OCI-LY7 (cell line): ENCODE measurements at places on chromosomes 2 and 18. TPM values are rescaled to one million over a fixed set of nuclear protein-coding genes. Genes with fewer than 3 reads are reported as not detected.

DNA sequence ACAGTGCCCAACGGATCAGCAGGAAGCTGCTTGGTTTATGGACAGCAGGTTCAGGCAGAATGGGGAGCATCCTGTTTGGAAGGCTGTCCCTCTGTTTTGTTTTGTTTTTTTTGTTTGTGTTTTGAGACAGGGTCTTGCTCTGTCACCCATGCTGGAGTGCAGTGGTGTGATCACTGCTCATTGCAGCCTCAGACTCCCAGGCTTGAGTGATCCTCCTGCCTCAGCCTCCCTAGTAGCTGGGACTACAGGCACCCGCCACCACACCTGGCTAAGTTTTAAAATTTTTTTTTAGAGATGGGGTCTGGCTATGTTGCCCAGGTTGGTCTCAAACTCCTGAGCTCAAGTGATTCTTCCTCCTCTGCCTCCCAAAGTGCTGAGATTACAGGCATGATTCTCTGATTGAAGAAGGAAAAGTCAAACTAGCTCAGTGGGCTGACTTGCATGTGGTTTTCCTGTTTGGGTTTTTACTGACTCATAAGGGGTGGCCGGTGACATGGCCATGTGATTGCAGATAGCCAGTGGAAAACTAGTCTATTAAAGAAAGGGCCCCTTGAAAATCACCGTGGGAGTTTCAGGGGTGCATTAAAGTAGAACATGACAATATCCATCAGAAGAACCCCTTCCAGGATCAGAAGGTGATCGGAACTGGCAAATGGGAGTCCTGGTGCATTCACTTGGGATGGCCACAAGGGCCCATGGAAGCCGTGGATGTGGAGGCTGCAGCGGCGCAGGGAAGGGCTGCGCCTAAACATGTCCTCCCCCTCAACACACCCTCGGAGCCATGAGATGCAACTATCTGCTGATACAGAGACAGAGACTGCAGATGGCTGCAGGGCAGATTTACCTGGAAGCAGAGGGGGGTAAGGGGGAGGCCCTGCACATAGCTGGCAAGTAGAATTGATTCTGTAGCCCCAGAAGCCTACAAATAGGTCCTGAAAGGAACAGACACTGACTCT lies 26.5 kb downstream of the AQP12B start:
- DNase-seq, result no peak

DNA sequence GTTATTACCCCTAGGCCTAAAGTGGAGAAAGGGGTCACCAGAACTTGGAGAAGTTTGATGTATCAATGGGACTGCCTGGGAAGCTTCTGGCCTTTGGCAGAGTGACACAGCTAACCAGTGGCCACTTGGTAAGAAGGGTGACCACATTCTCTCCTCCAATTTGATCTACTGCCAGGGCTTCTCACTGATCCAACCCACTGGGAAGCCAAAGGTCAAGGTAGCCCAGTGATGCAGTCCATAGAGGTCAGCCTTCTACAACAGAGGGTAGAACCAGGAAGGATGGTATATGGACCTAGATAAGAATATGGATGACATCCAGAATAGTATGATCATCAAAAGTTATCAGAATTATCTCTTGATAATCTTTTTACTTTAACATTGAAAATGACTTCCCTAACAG lies 493.6 kb downstream of the NYAP2 start:
- no peak for DNase-seq

- DNase-seq, result peak; percentile 7
These were observed 643 bp downstream of the PLCL1 start for GRCh38 chr2:197804758-197805714.

DNA sequence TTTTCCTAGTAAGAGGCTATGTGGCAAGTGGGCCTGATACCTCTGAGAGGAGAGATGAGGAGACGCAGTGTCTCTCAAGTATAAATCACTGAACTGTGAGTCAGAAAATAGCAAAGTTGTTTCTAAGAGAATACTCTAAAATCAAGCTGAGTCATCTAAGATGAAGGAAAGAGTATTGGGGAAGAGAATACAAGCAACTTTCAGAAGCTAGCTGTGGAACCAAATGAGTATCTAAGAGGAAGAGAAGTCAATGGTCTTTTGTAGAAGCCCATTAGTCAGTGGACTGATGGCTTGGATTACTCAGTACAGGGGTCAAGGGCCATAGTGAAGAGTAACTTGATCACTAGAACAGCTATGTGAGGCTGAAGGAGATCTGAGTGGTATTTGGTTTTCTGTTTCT lies 2.7 kb upstream of the DCC start:
- DNase-seq, result no peak

DNA sequence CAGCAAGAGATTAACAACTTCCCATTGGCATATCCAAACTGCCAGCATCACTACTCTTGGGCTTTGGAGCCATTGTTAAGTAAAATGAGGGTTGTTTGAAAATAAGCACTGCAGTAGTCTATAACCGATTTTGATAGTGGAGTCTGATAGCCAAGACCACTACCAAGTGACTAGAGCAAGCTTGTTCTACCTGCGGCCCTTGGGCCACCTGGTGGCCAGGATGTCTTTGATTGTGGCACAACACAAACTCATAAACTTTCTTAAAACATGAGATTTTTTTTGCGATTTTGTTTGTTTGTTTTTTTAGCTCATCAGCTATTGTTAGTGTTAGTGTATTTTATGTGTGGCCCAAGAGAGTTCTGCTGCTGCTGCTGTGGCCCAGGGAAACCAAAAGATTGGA lies 11.0 kb downstream of the UBE2E3 start:
- no peak for DNase-seq

DNA sequence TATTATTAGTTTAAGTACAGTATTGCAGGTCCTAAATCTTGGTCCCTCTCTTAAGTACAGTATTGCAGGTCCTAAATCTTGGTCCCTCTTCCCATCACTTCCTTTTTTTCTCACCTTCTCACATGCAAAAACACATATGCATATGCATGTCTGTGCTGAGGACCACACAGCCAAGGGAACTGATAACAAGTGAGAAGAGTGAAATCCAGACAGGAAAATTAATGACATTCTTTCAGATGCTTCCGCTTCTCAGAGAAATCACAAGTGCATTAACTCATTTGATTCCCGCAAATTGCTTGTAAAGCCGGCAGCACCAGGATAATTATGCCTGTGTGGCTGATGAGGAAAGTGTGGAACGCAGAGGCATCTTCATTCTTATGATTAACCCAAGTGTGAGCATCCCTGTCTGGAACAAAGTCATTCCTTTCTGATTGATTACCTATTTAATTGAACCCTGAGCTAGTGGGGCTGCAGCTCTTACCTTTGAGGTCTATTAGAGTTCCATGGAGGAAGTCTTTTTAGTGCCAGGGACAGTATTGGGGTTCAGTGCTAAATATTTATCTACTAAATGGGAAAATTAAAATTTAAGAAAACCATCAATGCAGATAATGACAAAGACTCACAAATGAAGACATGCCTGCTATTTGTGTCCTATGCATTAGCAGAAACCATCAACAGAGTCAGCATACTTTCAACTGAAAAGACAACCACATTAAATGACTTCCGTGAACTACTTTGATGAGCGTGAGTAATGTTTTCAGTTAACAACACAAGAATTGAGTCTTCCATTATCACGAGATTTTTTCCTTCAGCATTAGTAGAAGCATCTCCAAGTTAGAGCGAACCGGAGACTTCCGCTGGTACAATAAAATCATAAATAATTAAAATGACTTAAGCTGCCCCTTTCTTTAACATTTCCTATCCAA lies 220.4 kb upstream of the SLC35G4 start:
- no peak for DNase-seq

- DNase-seq, result no peak
These were observed 258.9 kb upstream of the FBXO11 start for GRCh38 chr2:48165070-48165753.

- no peak for DNase-seq
These were observed 19.6 kb upstream of the KIF3C start for GRCh38 chr2:26001743-26002351.

- no peak for DNase-seq
These were observed 145.9 kb downstream of the TNS1 start for GRCh38 chr2:217856871-217857270.

DNA sequence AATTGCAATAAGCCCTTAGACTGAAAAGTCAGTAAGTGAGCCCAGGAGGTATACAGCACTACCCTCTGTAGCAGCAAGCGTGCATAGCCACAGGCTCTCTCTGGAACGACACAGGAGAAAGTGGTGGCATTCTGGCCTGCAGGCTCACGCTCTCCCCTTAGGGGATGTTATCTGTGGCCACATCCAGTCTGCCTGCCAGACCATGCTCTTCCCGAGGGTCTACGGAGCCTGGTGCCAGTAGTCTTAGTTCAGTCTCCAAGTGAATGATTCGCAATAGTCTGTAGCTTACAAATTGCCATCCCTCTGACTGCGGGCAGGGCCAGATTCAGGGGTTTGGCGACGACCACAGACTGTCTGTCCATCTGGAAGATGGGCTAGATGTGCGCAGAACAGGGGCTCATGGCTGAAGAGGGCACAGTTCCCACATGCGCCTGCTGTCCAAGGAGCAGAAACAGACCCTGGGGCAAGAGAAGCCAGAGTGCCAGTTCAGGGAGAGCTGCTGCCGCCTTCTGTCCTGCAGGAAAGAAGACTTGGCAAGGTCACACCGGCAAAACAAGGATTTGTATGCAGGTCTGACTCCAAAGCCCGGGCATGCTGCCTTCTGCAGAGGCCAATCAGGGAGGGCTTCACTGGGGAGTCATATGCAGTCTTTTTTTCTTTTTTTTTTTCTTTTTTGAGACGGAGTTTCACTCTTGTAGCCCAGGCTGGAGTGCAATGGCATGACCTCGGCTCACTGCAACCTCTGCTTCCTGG lies 3.5 kb upstream of the KLF11 start:
- DNase-seq, result no peak

- no peak for DNase-seq
These were observed 85.3 kb downstream of the METTL4 start for GRCh38 chr18:2485983-2486382.

DNA sequence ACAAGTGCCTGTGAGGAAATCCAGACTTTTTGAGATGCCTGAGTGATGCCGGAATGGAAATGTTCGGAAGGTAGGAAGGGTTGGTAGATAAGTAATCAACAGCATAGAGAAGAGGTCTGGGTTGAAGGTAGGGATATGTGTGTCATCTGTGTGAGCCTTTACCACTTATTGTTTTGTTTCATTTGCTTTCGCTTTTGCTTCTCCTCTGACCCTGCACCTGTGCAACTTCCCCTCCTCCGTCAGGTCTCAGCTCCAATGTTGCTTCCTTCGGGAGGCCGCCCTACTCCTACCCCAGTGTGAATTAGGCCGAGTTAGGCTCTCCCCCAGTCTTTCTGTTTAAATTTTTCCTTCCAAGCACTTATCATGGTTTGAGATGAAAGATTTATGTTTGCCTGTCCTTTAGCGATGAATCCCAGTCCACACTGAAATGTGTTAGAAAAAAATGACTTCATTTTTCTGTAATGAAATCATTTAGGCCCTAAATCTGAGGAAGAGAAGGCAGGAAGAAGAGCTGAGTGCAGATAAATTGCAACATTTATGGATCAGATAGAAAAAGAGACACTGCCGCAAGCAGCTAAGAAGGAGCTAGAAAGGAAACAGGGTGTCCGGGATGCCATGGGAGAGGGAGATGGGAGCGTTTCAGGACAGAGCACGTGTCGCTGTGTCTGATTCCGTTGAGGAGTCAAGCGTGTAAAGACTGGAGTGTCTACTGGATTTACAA lies 139.6 kb upstream of the PELI1 start:
- peak; percentile 70 for DNase-seq

- no peak for DNase-seq
These were observed 30.8 kb downstream of the ZNF892 start for GRCh38 chr2:95238131-95238530.

GRCh38 chr18:36451454-36452251 lies 154.1 kb downstream of the FHOD3 start:
- DNase-seq, result no peak

- no peak for DNase-seq
These were observed 5.9 kb downstream of the SCYGR3 start for GRCh38 chr2:227608561-227609338.

- no peak for DNase-seq
These were observed 130.7 kb downstream of the WDSUB1 start for GRCh38 chr2:159155791-159156190.

DNA sequence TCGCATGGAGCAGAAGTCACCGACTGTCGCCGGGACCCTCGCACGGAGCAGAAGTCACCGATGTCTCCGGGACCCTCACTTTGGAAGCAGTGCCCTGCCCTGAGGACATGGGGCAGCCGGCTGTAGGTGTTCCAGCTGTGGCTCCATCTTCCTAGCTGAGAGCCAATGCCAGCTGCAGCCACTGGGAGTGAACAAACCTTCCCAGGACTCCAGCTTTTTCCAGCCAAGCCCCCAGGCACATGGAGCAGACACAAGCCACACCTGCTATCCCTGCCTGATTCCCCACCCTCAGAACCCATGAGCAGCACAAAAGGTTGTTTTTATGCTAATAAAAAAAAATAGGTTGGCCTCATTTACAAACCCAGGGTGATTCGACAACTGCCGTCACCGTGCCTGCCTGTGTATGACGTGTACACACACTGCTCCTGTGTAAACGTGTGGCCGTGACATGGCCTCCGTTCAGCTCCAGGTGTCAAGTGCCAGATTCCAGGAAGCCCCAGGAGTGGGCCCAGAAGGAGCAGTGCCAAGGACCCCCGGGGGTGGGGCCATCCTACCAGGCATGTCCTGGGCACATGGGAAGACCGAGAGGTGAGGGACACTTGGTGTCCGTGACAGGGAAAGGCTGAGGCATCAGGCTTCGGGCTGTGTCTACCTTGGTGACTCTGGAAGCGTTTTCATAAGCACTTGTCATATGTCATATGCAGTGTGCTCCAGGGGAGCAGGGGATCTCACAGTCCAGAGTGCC lies 91.5 kb downstream of the EIPR1 start:
- DNase-seq, result no peak

- peak; percentile 80 for DNase-seq
These were observed 125.4 kb downstream of the SPTBN1 start for GRCh38 chr2:54581326-54582039.

DNA sequence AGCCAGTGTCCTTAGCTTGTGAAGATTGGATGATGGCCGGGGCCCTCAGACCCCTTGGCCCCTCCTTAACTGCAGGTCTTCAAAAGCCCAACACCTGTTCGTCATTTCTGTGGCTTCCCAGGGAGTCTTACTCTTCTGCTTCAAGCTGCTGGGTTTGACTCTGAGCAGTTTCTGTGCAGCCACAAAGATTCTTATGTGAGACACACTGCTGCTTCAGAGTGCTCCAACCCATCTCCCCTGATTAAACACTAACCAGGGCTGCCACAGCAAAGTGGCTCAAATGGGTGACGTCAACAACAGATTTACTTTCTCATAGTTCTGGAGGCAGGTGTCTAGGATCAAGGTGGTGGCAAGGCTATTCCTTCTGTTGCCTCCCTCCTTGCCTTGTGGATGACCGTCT lies 40.8 kb downstream of the TSN start:
- DNase-seq, result no peak

The FAM117B gene
- 18.4 and 19.6 TPM in 2 replicates for total RNA-seq

The FAM110C gene
- not detected in 2 replicates for total RNA-seq

The ARHGAP15 gene
- 72.1 and 84.1 TPM in 2 replicates for total RNA-seq

The GPBAR1 gene
- total RNA-seq, result 0.40 and 0.44 TPM in 2 replicates

The ICOS gene
- not detected in 2 replicates for total RNA-seq

The LBX2 gene
- total RNA-seq, result not detected in 2 replicates

The C1GALT1C1L gene
- total RNA-seq, result not detected in 2 replicates

The PTPRN gene
- not detected in 2 replicates for total RNA-seq

The RNF25 gene
- 24.0 and 25.7 TPM in 2 replicates for total RNA-seq

The CRYGD gene
- not detected in 2 replicates for total RNA-seq

The CFAP210 gene
- total RNA-seq, result not detected in 2 replicates

The PLEKHA3 gene
- total RNA-seq, result 19.2 and 19.5 TPM in 2 replicates
